Foreskin keratinocyte (primary cell): ENCODE measurements at places on chromosomes 3 and 15. TPM values are rescaled to one million over a fixed set of nuclear protein-coding genes. Genes with fewer than 3 reads are reported as not detected.

CLDN18 gene
- total RNA-seq = not detected in 2 replicates

GRCh38 chr15:27017168-27017809 is 46.3 kb downstream of the GABRG3 start:
- DNase-seq = peak; percentile 2

DNA sequence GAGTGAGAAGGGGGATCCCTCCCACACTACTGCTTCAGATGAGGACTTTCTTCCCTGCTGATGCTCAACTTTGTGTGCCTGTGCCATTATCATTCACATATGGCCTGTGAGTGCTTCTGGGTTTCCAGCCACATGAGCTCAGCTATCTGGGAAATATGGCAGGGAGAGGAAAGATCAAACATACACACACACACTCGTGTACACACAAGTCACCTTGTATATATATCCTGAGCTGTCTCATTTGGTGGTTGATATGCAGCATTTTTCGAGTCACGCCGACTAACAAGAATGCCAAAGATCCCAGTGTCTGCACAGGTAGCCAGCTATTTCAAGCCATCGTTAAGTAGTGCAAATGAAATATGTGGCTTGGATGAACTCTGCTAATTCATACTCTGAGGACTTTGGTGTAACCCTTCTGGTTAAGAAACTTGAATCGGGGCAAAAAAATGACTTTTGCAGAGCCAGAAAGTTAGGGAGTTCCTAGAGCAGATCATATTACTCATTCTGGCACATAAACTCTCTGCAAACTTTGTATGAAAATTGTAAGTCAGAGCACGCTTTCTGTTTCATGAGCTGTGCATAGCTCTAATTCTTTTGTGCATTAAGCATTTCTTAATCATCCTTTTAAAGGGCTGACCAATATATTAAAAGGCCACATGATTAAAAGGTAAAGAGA is 24.9 kb upstream of the WNT5A start:
- peak; percentile 73 for DNase-seq

GRCh38 chr15:97914711-97915110 is 45.8 kb upstream of the ARRDC4 start:
- no peak for DNase-seq

DNA sequence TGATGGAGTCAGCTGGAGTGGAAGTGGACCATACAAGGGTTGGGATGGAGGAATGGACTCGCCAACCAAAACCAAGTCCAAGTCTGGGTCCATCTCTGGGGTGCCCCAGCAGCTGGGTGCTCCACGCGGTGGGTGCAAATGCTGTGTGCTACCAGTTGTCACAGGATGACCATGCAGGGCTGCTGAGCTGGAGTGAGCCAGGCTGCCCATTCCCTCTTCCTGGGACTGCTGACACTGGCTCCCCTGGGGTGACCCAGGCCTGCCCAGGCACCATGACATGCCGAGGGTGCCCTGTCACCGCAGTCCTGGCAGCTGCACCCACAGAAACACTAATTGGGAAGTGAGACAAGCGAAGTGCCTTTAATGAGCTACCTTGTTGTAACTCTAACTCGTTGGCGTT is 140.2 kb downstream of the TPRA1 start:
- no peak for DNase-seq

DNA sequence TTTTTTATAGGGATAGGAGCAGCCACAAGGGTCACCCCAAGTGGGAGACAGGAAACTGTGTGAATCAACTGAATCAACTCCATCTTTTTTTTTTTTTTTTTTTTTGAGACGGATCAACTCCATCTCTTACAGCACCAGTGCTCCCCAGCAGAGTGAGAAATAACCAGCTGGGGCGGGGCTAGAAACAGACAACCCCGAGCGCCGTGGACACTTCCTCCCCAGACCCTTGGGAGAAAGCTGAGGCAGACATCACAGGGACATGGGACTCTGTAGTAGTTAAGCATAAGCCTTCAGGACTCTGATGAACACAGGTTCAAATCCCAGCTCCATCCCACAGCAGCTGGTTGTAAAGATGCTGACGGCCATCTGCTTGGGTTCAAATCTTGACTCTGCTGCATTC is 75.4 kb downstream of the PRICKLE2 start:
- DNase-seq = no peak
